ENCODE measurements at places on chromosomes 3 and 15. TPM values are rescaled to one million over a fixed set of nuclear protein-coding genes. Genes with fewer than 3 reads are reported as not detected.

DNA sequence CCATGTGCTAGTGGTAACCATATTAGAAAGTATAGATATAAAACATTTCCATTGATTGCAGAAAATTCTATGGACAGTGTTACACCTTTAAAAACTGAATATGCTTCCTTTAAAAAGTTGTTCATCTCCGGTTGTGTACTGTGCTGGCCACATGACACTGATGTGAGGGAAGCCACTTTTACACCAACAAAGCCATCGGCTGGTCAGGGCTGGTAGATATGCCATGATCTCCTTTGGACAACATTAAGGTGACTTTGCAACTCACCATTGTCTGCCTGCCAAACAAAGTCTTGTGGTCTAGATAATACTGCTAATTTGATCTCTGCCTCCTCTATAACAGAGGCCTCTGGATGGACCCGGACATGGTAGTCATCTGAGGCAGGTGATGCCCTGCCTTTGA lies 156.0 kb upstream of the RARB start:
- H3K36me3 ChIP-seq: no peaks in the 10 kb centered on the region
- H3K27me3 ChIP-seq: no peaks in the 10 kb centered on the region
- DNase-seq: no peak

The RPL22L1 gene
- polyA plus RNA-seq: 37.4 TPM

DNA sequence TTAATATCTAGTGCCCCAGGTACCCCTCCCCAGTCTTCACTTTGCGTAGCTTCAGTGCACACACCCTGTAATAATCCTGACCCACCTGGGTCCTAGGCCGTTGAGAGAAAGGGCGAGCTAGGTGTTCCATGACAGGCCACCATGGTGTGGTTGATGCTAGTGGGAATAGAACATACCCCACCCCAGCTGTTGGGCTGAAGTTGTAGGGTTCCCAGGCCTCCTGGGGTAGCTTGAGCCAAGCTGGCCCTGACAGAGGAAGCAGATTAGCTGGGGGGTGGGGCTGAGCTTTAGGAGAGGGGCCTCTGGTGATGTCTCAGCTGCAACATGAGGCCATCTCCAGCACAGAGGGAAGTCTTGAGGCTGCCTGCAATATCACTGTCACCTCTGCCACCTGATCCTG lies 40.5 kb downstream of the RAB11A start:
- no peak overlapping the region for H3K4me3 ChIP-seq
- H3K27ac ChIP-seq: no peak overlapping the region
- no peaks in the 10 kb centered on the region for H3K27me3 ChIP-seq
- DNase-seq: no peak

The UBA3 gene
- 77.1 TPM for polyA plus RNA-seq

GRCh38 chr3:164155400-164155799 lies 922.9 kb downstream of the SI start:
- H3K27ac ChIP-seq: no peak overlapping the region
- no peak for DNase-seq
- no peaks in the 10 kb centered on the region for H3K36me3 ChIP-seq
- H3K4me1 ChIP-seq: no peaks in the 10 kb centered on the region
- H3K4me3 ChIP-seq: no peak overlapping the region

The ITIH1 gene
- polyA plus RNA-seq: 0.75 TPM

The EDC3 gene
- polyA plus RNA-seq: 10.5 TPM

The SAXO2 gene
- not detected for polyA plus RNA-seq

DNA sequence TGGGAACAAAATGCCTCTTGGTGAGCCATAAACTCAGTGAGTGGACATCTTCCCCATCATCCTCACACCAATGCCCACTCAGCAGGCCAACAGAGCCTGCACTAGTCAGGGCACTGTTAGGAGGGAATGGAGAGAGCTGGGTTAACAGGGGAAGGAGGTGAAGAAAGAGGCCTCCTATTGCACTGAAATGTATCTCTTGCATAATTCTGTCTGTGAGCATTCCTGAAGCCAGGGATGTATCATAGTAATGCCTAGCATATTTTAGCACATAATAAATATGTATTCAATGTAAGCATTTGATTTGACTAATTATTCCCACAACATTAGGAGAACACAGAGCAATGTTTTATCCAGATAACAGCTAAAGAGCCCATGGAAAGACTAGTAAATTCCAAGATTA lies 81.2 kb downstream of the ANO10 start:
- H3K27ac ChIP-seq: no peak overlapping the region
- DNase-seq: no peak
- peaks cover 30% of the 10 kb centered on the region for H3K36me3 ChIP-seq

DNA sequence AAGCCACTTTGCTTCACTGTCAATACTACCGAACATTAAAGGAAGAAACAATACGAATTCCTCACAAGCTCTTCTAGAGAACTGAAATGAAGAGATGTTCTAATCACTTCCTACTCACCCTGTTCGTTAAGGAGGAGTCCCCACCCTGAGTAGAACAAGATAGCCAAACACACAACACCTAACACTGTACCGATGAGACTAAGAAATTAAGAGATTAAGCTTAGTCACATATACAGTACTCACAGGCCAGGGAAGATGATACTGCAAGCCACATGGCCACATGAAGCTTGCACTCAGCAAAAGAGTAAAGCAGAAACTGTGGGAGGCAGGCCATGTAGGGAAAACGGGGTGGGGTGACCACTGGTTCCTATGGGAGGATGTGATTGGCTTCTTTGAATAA lies 48.0 kb downstream of the CGGBP1 start:
- H3K36me3 ChIP-seq: no peaks in the 10 kb centered on the region
- H3K4me1 ChIP-seq: no peaks in the 10 kb centered on the region

- H3K4me1 ChIP-seq: no peaks in the 10 kb centered on the region
- no peaks in the 10 kb centered on the region for H3K36me3 ChIP-seq
- DNase-seq: no peak
- H3K4me3 ChIP-seq: no peak overlapping the region
Observed at GRCh38 chr15:34722439-34722836, 32.4 kb downstream of the GJD2 start.
